HCEC 1CT (cell line): ENCODE measurements at places on chromosomes 7 and 10.

DNA sequence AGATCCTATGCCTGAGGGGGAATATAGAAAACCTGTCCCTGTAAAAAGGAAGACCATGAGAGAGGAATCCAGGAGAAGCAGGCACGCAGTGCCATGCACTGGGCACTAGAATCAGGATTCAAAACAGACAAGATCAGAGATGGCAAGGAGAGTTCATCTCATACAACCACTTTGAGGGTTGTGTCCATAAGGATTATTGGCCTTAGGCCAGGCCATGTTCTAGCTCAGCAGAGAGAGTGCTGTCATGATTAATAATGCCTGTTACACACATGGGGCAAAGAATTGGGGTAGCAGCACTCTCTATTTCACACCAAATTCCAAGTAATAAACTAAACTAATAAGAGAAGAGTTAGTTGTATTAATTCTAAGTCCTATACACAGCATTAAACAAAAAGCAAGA is 29.1 kb downstream of the EZH2 start:
- DNase-seq: no peak

DNA sequence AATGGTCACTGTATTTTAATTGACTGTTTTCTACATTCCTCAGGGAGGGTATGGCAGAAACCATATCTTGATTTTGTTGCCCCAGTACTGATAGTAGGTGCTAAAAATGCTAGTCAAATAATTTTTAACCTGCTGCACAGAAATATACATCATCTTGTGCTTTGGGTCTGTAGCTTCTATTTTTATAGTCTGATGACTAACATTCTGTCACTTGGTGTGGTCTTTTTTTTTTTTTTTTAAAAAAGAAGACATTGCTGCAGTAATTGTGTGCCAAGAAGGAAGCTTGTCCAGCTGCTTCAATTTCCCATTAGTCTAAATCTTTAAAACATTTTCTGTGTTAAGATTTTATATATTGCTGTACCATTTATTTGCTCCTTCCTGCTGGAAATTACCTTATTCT is 83.6 kb downstream of the ICA1 start:
- no peak for DNase-seq

GRCh38 chr10:34124522-34125035 is 690.5 kb downstream of the PARD3 start:
- DNase-seq: peak; percentile 59

DNA sequence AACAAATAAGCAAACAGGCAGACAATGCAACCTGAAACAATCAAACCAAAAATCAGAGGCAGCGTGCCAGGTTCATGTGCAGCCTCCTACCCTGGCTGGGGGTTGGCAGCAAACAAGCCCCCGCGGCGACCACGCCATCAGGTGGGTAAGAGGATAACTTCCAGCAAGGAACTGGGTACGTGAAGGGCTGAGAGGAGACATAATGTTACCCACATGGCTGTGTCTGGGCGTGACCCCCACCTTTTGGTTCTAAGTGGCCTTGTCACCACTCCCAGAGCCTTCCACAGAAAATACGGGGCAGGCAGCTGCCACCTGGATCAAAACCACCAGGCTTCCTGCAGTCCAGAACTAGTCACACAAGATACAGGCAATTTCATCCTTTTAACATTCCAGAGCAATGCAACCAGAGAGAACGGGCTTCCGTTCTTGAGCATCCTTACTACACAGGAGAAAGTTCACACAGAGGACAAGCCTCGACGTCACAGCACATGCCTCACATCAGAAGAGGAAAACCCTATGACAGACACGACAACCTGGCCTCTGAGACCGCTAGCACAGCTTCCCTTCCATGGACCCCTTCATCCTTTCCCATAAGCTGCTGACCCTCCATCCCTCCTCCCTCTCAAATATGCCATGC is 171.0 kb downstream of the GRID1 start:
- no peak for DNase-seq
